ENCODE measurements at places on chromosomes 4 and X.

GRCh38 chrX:154333837-154334271 lies 38.3 kb downstream of the TKTL1 start:
- DNase-seq: no peak

DNA sequence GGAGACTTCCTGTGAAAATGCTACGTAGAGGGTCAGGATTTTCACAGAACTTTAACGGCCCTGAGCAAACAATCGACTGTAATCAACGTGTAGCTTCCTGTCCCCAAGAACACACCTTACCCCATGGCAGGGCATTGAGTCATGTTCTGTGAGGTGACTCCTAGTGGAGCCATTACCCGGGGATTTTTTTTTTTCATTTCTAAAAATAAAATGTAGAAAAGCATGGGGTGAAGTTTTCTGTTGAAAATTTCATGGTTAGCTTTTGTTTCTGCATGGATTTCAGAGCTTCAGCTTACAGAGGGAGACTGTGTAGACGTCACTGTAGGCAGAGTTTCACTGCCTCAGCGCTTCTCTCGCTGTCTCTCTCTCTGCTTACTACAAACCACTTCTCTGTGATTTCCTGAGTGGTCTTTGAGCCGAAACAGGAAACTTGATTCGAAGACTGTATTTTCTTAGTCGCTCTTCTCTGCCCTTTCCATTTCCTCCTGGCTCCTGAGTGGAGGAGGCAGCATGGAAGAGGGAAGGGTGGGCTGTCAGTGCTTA lies 111.7 kb downstream of the NFKB1 start:
- no peak for DNase-seq

DNA sequence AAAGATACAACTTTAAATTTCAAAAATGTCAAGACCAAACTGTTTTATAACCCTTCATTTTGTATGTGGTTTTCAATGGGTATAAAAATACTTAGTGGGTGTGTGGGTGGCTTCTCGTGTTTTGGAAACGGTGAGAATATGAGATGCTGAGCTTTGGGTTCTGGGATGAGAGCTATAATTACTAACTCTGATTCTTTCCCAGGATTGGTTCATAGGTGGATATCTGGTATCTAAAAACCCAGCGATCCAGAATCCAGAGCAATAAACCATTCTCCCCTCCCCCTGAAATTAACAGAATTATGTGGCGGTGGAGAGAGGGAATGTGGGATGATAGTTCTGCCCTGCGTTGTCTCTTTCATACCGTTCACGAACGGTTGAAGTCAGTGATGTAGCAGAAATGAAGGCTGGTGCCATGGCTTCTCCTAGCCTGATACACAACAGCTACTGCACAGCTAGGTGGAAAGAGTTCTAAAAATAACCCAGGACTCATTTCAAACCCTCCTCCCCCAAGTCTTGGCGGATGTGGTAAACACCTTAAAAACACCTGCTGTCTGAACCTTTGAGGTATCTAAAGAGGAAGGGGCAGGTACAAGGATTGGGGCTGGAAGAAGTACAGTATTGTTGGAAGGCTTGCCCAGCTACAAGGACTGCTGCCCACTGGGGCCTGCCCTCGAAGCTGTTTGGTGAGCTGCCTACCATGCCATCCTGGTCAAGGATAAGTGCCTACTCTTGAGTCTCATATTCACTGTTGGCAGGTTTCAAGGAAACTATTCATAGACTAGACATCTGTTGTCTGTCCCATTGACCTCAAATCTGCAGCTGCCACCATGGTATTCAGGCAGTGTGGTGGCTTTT lies 44.5 kb downstream of the SEPTIN11 start:
- peak; percentile 46 for DNase-seq

DNA sequence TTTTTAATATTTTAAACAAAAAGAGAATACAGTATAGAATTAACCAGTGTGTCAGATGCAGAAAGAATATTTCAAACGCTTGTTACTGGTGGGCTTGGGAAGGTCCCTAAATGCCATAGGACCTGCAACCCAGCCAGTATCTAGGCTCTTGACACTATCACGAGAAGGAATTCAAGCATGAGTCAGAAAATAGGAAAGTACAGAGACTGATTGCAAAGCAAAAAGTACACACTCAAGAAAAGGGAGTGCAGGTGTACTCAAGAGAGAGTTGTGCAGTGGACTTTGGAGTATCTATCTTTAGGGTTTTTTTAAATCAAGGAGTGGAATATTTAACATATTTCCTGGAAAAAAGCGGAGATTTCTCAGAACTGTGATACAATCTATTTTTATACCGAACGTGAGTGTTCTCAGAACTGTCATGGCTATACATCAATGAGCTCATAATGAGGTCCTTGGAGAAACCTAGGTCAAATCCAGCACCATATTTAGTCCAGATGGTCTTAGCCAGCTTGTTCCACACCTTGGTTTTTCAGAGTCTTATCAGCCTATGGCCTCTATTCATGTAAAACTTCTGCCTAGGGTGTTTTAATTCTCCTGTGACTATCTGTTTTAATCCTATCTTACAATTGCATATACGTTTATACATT lies 291.8 kb upstream of the FAT4 start:
- DNase-seq: no peak

GRCh38 chr4:90099812-90100211 lies 27.4 kb upstream of the CCSER1 start:
- DNase-seq: no peak

DNA sequence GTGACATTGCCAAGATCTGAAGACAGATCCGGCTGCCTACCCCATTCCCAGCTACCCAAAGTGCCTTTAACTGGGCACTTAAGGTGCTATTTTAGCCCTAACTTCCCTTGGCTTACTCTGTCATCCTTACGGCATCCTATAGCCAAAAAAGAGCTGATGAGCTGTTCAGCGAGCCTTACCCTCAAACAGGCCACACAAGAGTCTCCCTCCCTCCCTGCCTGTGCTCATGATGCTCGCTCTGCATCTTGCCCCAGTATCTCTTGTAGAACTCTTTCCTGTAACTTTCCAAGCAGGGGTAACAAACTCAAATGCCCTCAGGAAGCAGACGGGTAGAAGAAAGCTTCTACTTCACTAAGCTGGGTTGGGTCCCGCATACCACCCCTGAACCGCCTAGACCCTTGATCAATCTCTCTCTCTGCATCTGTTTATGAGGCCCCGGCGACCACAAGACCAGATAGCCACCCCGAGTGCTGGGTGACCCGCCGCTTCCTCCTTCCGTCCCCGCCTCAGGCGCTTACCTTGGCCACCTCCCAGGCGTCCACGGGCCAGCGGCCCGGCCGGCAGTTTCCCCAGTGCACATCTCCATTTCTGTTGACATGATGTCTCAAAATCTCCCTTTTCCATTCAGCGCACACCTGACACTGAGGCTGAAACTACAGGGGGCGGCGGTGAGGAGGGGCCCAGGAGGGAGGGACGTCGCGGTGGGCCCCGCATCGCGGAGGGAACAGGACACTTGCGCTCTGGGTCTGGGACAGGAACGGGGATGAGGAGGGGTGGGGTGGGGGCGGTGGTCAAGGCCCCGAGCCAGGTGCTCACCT lies 663 bp downstream of the CXorf38 start:
- DNase-seq: no peak

- no peak for DNase-seq
Observed at GRCh38 chr4:59240011-59240410, 1960.1 kb upstream of the ADGRL3 start.

GRCh38 chr4:4338210-4339001 lies 48.4 kb downstream of the ZBTB49 start:
- no peak for DNase-seq

GRCh38 chr4:113701169-113701568 lies 60.4 kb downstream of the CAMK2D start:
- no peak for DNase-seq

GRCh38 chr4:48431401-48431800 lies 51.7 kb upstream of the SLC10A4 start:
- no peak for DNase-seq

GRCh38 chr4:113899271-113900070 lies 80.0 kb downstream of the ARSJ start:
- DNase-seq: peak; percentile 66

GRCh38 chrX:40227125-40227524 lies 129.4 kb upstream of the BCOR start:
- no peak for DNase-seq
